ENCODE measurements at places on chromosomes 1 and 21.

GRCh38 chr1:168261390-168261789 is 19.3 kb upstream of the TBX19 start:
- peak; percentile 61 for DNase-seq

DNA sequence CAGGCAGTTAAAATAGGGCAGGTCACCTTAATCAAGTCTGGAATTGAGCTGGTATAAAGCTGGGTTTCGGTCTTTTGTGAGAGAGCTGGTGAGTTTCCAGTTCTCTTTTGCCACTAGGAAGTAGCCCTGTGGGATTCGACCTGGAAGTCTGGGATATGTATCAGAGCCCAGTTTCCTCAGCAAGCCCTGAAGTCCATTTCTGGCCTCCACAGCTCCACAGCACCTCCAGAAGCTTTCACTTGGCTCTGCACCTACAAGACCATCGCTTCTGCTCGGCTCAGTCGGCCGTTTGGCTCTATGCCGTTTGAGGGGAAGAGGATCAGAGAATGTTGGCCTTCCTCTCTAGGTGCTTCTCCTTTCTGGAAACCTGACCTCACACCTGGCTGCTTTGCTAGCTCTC is 148.0 kb downstream of the GALNT2 start:
- DNase-seq, result peak; percentile 65

GRCh38 chr1:153485863-153486262 is 25.4 kb upstream of the S100A7 start:
- peak; percentile 41 for DNase-seq

DNA sequence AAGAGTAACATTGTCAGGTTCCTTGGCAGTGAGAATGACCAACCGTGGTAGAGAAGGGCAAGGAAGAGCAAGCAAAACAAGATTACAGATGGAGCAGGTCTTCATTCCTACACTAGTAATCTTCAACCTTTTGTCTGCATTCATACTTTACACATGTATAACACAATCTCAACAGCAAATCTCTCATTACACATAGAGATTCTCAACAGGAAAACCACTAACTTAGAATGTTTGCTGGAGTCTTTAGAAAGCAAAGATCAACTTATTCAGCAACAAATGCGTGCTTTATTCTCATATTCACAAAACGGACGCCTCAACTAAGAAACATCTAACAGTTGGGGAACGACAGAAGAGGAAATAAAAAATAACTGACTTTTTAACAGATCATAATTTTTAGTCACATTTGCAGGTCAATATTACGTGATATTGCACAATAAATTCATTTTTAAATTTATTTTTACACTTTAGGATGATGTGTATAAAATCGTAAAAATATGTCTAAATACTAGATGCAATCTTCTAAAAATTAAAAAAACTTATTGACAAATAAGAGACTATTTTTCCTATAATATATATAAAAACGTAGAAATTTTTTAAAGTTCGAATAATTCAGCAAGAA is 82.9 kb downstream of the ARID4B start:
- no peak for DNase-seq

GRCh38 chr1:233549404-233549803 is 64.5 kb upstream of the KCNK1 start:
- no peak for DNase-seq

DNA sequence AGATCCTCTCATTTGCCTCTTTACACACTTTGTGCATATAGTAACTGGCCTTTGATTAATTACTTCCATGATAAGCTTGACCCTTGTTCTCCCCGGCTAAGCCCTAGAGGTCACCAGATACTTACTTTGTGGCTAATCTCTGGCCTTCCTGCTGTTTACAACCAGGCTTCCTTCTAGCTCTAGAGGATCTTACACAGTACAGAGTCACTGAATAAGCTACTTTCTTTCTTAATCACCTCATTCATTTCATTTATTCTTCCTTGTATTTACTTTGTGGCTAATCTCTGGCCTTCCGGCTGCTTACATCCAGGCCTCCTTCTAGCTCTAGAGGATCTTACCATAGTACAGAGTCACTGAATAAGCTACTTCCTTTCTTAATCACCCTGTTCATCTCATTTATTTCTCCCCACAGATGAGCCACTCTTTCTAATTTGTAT is 144.3 kb upstream of the C1orf21 start:
- DNase-seq, result peak; percentile 6

- no peak for DNase-seq
Observed at GRCh38 chr1:227855687-227856086, 40.2 kb downstream of the PRSS38 start.

DNA sequence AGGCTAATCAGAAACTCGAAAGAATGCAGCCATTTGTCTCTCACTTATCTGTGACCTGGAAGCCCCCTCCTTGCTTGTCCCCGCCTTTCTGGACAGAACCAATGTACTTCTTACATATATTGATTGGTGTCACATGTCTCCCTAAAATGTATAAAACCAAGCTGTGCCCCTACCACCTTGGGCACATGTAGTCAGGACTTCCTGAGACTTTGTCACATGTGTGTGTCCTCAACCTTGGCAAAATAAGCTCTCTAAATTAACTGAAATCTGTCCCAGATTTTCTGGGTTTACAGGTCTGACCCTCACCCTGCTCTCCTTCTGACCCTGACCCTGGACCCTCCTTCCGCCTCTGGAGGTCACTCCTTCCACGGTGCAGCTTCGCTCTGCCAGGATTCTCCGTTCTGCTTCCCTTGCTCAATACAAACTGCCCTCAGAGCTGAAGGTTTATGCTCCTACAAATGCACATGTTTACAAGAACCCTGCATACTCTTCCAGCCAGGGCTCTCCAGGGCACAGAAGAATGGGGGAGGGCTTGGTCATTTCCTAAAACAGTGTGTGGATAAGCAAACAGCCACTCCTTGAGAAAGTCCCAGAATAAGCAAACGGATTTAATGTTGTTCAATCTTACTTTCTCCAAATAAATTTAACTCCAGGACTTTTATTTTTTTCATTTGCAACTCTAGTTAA is 160.5 kb downstream of the ACTL8 start:
- DNase-seq, result no peak

GRCh38 chr1:177873238-177873637 is 96.6 kb downstream of the SEC16B start:
- peak; percentile 56 for DNase-seq

DNA sequence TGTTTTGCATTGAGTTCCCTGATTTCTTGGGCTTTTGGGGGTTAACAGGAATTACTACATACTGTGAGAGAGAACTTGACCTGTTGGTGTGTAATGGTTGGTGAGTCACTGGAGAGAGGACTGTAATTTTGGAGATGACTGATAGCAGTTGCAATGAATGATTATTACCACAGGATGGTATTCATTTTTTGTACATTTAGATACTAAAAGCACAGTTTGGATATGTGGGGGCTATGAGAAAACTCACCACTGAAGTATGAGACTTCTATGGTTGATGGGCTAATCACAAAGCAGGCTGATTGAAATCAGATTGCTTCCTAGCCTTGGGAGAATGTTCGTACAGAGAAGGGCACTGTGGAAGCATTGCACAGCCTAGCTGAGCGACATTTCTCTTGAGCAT is 1571.3 kb upstream of the PRMT6 start:
- peak; percentile 59 for DNase-seq

GRCh38 chr1:67589519-67590233 is 95.3 kb upstream of the GADD45A start:
- DNase-seq, result no peak

DNA sequence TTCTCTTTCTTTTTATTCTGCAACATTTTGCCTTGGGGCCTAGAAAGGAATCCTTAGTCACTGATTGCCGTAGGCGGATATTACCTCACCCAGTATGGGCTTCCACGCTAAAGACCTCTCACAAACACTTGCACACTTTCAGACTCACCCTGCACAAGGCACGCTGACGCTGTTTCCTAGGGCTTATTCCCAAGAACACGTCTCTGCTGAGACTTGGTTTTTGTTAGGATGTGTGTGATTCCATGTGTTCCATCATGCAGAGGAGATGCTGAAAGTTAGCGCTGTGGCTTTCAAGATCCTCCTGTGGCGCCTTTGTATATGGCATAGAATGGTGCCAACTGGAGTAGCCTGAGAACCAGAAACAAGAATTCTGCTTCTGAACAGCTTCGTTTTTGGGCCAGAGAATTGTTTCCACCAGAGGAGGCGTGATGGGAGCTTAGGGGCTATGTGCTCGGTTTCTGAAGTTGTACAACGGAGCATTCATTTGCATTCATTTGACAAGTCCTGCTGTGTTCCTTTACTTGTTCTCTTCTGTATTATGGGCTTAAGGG is 297.0 kb downstream of the DISC1 start:
- no peak for DNase-seq

DNA sequence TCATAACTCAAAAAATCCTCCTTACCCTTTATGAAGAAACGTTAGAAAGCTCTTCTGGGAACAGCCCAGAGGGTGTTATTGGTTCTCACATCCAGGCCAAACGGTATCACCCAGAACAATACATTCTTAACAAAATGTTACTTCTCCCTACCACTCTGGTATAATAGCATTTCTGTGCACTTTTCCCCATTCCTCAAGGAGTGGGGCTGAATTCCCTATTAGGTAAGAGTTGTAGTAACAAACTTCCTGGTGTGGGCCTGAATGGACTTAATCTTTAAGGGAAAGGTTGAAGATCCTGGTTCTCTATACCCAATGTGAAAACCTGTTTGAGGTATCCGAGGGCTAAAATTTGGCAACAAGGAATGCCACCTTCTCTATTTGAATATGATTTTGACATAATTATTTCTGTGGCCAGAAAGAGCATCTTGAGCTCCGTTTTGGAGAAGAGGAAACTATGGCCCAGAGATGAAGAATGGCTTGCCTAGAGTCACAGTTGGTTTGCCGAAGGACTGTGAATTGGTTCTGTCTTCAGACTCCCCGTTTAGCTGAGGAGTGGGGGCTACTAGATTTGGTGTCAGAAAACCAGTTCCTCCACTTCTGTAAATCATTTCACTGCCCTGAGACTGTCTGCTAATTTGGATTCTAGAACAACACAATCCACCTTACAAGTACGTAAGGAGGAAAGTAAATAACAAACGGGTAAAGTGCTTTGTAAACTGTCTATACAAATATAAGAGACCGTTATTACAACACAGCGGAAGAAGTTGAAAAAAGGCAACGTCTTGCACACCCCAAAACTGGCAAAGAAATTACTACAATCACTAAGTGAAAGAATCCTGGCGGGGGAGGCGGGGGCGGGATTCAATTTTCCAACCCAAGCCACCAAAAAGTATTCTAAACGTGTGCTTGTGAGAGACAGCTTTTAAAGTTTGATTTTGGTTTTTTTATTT is 2.3 kb downstream of the ANP32E start:
- peak; percentile 25 for DNase-seq
